Activated naive CD4-positive, alpha-beta T cell treated with anti-CD3 and anti-CD28 coated beads for 36 hours (primary cell): ENCODE measurements at places on chromosomes 4 and X.

DNA sequence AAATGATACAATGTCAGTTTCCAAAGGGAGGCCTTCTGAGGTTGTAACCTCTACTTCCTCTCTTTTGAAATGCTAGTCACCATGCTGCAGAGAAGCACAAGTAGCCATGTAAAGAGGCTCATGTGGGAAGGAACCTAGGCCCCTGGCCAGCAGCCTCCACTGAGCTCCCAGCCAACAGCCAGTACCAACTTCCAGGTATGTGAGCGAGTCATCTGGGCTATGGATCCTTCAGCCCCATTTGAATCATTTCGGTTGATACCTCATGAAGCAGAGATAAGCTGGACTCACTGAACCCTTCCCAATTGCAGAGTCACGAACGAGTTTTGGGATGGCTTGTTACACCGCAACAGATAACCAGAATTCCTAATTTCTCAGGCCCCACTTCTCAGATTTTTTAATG is 187.0 kb upstream of the LDB2 start:
- DNase-seq: no peak

DNA sequence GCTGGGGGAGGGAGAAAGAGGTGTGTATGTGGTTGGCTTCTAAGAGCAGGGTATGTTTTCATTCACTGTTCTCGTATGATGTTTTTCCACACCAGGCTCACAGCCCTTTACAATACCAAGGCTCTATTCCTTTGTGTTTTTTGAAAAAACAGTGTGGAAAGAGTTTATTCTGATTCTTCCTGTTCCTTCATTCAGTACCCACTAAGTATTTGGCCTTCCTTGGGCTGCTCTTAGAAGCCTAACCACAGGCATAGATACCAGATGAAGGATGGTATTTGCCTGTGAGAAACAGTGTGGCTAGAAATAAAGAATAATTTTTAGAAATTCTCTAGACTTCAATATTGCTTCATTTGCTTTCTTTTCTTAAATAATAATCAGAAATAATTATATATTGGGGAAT is 518.0 kb upstream of the DIPK2B start:
- no peak for DNase-seq

GRCh38 chrX:29225670-29226069 is 638.4 kb downstream of the IL1RAPL1 start:
- DNase-seq: no peak

GRCh38 chrX:19683817-19684216 is 168.5 kb upstream of the MAP3K15 start:
- peak; percentile 51 for DNase-seq

GRCh38 chr4:3822230-3822947 is 56.2 kb downstream of the ADRA2C start:
- no peak for DNase-seq

DNA sequence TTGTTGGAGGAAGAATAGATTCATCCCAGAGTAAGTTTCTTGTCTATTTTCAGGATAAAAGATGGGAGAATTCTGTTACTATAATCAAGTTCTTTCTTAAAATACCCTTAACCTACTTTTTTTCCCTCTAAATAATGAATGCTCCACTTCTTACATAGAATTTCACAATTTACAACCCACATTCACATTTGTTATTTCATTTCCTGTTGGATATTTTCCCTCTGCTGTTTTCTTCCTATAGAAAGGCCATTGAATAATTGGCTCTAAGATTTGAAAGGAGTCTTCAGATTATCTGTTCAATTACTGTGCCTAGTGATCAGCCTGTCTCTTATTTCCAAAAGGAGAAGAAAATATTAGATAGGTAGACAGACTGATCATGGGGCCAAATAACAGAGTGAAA is 79.7 kb downstream of the CPE start:
- no peak for DNase-seq

- DNase-seq: no peak
Measured at GRCh38 chr4:71442336-71442735, 103.5 kb downstream of the SLC4A4 start.

DNA sequence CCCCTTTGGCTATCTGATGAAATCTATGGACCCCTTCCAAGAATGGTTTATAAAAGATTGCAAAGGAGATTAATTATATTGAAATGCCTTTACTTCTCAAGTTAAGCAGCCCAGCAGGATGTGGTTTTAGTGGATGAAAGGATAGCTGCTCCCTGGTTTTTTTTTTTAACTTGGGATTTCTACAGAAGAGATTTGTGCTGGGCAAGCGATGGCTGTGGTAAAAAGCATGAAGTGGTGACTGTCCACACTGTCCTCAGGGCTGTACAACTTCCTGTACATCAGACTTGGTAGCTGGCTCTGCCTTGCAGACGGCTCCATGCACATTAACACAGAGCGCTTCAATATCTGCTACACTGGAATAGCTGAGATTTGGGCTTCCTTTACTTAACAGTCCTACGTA is 321.7 kb downstream of the DHX15 start:
- no peak for DNase-seq

DNA sequence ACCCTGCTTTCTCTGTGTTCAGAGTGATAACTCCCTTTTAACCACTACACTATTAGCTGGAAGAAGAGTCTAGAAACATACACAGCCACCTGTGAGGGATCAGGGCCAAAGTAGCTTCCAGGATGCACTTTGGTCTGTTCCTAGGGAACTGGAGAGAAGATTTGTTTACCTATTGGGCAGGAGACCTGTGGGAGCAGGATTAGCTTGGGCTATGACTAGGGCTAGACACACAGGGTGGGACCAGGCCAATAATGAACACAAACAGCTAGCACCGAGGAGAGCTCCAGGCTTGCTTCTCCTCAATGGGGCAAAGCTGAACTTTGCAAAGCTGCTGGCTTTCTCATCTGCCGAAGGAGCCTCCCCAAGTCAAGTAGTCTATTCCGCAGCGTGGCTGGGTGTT is 24.4 kb upstream of the MAP7D3 start:
- DNase-seq: no peak

DNA sequence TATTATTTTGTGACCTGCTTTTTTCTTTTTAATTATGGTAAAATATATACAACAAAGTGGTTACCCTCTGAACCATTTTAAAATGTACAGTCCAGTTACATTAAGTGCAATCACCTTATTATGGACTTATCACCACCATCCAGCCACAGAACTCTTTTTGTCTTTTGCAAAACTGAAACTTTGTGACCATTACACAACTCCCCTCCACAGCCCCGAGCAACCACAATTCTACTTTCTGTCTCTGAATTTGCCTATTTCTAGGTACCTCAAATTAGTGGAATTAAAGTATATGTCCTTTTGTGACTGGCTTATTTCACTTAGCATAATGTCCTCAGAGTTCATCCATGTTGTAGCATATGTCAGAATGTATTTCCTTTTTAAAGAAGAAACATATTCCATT is 39.3 kb upstream of the WWC2 start:
- no peak for DNase-seq

DNA sequence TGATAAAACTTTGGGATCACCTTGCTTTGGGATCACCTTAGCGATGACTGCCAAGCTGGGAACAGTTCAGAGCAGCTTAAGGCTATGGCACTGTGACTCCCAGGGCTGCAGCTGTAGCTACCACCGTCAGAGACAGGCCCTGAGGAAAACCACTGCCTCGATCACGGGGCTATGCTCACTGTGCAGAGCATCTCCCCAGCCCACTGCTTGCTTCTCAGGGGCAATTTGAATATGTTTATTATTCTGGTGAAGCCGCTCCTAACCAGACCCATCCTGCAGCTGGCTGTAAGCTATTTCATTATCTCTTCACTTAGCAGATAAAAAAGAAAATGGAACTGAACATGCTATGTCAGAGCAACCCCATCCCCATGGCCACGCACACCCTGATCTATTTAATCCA is 328.5 kb downstream of the EVC2 start:
- no peak for DNase-seq

- DNase-seq: no peak
Measured at GRCh38 chr4:135921081-135921480, 1611.2 kb downstream of the PCDH18 start.

GRCh38 chr4:165191814-165192499 is 15.4 kb upstream of the KLHL2 start:
- no peak for DNase-seq

- no peak for DNase-seq
Measured at GRCh38 chrX:109847257-109848187, 114.5 kb upstream of the ACSL4 start.

DNA sequence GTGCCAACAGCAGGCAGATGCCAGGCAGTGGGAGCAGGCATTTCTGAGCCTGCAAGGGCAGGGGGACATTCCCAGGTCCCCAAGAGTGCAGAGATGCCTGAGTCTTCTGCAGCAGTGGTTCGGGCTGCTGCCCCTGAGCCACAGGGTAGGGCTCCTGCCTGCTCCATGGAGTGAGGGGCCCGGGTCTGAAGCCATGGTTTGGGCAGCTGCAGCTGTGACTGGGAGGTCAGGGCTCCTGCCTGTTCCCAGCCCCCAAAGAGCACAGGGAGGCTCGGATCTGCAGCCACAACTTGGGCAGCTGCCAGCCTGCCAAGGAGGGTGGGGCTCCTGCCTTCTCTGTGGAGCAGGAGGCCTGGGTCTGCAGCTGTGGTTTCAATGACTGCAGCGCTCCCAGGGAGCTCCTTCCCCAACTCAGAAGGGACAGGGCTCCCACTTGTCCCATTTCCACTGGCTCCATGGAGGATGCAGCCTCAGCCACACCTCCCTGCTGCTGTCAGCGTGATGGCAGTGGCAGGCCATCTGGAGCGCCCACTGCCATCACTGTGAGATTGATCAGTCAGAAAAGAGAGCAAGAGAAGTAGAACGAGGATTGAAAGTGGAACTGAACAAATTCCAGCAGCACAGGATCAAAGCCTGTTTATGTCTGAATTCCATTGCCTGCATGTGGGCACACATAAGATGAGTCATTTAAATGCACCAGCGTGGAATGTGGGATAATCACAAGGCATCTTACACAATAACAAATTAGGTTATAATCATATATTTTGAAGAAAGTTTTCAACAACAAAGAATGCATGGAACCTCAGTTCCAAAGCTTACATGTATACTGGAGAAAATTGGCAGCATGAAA is 93.1 kb upstream of the CXorf51A start:
- DNase-seq: no peak

- DNase-seq: no peak
Measured at GRCh38 chrX:55480390-55481062, 9.1 kb downstream of the USP51 start.

GRCh38 chrX:100748108-100748507 is 16.2 kb upstream of the SYTL4 start:
- DNase-seq: no peak

DNA sequence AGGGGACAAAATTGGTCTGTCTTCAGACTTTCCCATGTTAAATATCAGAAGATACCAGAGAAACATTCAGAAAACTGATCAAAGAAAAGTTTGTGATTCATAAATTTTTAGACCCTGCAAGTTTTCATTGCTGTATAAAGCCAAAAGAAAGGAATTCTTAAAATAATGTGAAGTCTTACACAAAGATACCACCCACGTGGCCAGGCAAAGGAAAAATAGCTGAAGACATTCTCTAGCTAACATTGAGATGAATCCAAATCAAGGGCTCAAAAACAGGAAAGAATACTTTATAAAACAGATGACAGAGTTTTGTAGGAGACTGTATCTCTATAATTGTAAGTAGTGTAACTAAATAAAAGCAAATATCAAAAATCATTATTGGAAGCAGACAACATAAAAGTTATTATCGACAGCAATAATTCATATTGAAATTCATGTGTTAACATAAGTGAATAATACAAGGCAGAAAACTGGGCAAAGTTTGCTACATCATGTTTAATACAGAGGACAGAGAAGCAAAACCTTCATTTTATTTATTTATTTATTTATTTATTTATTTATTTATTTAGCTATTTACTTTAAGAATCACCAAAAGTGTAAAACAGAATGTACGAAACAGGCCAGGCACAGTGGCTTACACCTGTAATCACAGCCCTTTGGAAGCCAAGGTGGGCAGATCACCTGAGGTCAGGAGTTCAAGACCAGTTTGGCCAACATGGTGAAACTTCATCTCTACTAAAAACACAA is 204.6 kb upstream of the SLIT2 start:
- DNase-seq: no peak

- no peak for DNase-seq
Measured at GRCh38 chrX:7110821-7111276, 36.7 kb upstream of the STS start.

- DNase-seq: no peak
Measured at GRCh38 chr4:109985993-109986974, 73.6 kb downstream of the EGF start.

DNA sequence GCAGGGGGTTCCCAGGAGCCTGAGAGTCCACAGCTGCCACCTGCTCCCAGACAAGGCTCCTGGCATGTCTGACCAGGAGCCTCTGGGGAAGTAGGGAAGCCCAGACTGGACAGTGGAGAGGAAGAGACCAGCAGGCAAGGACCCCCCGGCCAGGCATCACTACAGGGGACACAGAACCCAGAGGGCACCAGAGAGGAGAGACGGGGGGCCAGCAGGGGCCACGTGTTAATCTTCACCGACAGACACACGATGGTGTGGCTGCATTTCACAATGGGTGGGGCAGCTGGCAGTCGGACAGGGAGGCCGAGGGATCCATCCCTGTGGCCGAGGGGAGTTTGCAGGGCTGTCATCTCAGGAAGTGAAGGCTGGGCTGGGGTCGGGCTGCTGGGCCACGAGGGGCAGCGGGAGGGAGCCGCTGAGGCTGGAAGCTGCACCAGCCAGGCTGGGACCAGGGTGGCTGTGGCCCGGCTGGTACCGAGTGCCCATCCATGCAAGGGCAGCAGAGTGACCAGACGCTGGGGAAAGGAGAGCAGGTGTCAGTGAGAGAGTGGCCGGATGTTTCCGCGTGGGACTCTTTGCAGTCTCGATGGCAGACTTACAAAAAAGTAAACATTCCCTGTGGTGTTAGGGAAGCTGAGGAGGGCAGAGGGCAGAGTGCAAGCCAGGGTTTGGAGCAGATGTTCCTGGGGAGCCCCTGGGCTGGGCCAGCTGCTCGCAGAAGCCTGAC is 4.7 kb downstream of the PDE6B start:
- DNase-seq: no peak

DNA sequence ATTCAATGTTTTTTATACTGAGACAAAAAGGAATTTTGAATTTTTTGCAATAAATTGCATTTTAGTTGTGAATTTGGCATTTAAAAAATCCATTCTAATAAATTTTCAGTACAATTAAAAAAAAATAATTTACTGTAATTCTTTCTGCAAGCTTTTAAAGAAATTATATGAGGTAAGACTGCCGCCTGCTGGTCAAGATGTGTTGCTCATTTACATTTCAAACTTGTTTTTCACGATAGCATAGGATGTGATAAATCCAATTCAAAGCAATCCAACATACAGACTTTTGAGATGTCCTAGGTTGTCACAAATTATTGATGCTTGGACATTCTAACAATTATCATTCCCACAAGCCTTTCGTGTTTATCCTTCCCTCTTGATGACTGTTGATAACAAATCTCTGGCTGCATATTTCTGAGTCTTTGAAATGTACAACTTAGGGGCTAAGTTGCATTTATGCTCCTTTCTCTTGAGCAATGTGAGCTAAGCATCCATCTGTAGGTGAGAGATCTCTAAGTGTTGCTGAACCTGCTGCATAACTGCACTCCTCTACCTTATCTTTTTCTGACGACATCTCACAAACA is 21.7 kb upstream of the MFAP3L start:
- peak; percentile 75 for DNase-seq

- no peak for DNase-seq
Measured at GRCh38 chrX:99095965-99096635, 1314.0 kb downstream of the PCDH19 start.

- no peak for DNase-seq
Measured at GRCh38 chr4:152032722-152033131, 271.9 kb upstream of the GATB start.
